ENCODE measurements at places on chromosomes 6 and 20.

DNA sequence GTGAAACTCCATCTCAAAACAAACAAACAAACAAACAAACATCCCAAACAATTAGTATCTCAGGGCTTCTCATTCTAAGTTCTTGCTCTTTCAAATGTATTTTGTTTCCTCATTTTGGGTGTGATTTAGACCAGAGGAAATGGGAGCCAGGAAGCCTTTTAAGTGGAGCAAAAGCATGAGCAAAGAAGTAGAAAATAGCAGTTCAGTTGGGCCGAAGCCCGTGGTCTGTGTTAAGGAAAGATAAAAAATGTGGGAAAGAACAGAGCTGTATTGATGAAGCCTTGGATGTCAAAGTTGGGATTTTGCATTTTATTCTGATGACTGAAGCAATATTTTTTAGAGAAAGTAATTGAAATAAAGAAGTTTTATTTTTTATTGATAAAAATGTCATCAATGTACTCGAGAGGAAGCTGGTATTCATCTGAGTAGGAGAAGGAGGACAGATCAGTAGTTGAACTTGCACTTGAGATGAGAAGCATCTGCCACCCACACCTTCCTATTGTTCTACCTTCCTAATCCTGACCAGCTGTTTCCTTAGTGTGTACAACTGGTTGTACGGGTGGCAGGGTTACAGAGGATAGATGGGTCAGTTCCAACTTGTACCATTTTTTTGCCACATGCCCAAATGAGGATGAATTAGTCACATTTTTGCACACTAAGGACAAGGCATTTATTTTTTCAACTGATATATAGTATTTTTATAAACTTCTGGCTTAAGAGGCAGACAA, 56.1 kb downstream of the KIAA0408 start:
- no peak for DNase-seq

GRCh38 chr20:34621383-34622367, 55.2 kb downstream of the PIGU start:
- peak; percentile 54 for DNase-seq

GRCh38 chr6:20148433-20148832, 63.8 kb downstream of the MBOAT1 start:
- DNase-seq: no peak

DNA sequence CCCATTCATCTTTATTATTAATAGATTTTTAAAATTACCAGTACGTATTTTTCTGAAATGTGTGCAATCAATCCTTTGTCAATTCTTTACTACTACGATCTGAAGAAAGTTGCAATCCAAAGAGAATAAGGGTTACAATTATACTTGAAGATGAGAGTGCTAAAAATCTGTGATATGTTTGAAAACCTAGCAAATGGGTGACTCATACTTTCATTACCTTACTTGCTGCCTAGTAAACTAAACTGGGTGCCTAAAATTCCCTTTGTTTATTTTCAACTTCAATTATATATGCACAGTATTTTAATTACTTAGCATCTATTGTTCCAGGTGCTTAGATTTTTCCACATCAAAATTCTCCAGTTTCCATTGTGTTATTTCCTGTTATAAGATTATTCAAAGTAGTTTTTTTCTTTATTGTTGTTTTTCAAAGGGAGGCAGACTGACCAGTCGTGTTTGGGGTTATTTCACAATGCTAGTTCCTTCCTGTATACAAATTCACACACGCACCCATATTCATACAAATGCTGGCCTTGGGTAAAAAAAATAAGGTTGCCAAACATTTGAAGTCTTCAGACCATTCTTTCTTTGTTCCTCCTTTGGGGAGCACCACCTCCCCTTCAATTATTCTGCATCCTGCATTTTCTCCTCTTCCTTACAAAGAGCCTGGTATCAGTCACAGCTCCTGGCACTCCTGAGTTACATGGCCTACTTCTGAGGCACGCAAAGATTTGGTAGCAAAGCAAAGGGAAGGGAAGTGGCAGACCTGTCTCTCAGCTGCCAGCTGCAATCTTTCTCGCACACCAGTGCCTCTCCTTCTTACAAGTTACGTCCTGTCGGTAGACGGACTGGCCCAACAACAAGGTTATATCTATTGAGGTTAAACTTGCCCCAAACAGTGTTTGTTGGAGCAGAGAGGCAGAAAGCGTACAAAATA, 16.2 kb upstream of the FAM135A start:
- DNase-seq: no peak

- DNase-seq: no peak
These were observed 73.5 kb downstream of the PREX1 start for GRCh38 chr20:48754292-48754691.
